ENCODE measurements at places on chromosomes 12 and 14.

GRCh38 chr12:59115995-59116394 lies 195.7 kb upstream of the LRIG3 start:
- DNase-seq: no peak

DNA sequence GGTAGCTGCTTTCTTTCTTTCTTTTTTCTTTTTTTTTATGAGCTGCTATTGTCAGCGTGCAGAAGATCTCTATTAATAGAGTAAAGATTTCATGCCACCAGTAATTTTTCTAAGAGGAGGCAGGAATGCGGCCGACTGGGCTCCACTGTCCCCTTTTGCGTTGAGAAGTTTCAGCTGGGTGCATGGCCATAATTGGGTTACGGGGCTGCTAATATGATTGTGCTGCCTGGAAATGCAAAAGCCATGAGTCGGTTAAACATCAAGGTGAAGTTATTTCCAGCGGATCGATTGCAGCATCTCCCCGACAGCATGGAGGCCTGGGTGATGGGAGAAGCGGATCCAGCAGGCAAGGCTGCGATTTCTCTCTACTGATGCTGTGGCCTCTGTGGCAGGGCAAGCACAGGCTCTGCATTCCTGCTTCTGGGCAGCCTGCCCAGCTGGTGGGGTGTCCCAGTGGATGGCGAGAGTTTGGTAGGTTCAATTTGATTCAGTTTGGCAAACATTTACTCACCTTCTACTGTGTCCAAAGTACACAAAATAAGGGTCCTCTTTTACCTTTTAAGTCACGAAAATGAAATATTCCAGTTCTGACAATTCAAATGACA lies 54.4 kb upstream of the PRMT8 start:
- DNase-seq: no peak

- DNase-seq: no peak
Observed at GRCh38 chr14:76653875-76654572, 107.2 kb upstream of the VASH1 start.

DNA sequence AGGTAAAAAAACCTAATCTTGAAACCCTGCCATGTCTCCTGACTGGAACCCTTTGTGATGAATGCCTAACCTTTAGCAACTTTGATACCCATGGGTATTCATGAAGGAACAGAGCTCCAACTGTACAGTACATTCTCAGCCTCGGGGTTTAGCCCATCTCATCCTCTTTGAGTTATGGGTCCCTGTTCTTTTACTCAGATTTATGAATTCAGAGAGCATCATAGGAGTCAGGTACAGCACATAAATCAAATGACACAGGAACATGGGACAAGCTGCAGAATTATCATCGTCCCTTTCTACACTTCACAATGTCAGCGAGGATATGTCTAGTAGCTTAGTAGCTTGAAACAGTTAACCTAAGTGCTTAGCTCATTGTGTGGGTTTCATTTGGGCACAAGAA lies 527.4 kb downstream of the NOVA1 start:
- DNase-seq: no peak

DNA sequence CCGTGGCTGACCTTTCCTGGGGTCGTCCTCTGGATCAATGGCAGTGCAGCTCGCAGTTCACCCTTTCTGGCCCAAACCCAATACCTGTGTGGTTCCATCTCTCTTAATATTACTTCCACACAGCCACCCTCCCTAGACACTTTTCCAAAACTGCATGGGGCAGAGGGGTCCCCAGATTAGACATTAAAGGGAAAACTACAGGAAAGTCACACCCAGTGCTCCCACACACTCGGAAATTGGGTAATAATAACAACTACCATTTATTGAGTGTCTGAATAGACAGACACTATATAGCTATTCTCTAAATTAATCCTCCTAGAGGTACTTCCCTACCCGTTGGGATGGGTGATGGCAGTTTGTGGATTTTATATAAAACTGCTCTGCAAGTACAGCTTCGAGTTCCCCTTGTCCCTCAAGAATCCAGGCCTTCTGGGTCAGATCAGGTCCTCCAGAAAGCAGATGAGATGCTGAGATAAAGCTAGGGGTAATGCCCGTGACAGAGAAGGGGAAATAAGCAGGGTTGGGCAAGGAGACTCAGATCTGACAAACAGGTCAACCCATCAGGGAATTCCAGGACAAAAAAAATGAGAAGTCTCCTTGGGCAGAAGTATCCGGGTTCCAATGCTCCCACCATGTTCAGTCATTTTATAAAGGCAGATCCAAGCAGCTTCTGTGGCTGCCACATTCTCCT lies 795 bp upstream of the PXN start:
- DNase-seq: no peak

DNA sequence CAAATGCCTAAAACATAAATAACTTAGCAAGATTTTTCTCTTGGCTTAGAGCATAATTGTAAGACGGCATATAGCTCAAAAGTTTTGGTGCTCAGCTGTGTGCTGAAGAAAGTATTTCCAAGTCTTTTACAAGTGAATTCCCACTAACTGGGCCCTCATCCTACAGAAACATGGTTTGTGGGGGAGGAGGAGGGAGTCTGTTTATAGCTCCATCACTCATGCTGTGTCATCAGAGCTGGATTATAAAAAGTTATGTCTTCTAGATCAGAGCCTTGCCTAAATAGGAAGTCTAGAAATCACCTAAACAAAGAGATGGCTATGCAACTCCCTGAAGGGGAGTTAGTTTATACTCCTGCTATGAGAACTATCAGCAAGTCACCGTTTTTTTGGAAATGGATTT lies 65.9 kb upstream of the OTOGL start:
- peak; percentile 86 for DNase-seq

GRCh38 chr12:111636209-111636945 lies 37.3 kb upstream of the ATXN2 start:
- peak; percentile 97 for DNase-seq

DNA sequence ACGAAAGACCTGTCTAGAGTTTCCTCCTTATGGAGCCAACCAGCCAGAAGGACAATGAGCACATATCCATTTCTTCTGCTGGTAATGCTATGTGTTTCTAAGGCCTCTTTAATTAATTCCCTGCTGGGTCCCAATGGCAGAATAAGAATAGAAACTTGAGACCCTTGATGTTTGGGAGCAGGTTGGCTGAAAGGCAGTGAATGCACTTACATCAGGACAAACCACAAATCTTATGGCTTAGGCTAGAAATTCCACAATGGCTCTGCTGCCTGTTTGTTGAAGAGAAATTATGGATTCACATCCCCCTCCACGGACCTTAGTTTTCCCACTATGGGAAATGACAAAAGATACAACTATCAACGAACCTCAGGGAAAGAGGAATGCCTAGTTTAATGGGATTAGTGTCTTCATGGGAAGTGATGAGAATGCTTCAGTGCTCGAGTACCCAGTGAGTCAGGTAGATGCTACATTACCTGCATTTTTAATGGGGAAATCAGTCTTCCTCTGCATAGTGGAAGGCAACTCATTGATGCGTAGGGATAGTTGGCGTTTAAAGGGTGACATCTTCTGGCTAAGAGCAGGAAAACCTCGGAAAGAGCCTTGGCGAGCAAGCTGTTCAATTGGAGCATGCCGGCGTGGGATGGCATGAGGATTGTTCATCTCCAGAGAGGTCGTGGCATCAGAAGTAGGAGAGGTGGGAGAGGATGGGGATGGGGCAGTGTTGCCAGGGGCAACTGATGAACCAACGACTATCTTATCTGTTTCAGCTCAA lies 46.5 kb downstream of the PAPLN start:
- peak; percentile 30 for DNase-seq

GRCh38 chr12:52704464-52704863 lies 1.1 kb upstream of the KRT77 start:
- peak; percentile 66 for DNase-seq

- no peak for DNase-seq
Observed at GRCh38 chr12:103415681-103416080, 80.1 kb downstream of the C12orf42 start.

- DNase-seq: no peak
Observed at GRCh38 chr14:105055334-105055733, 9.9 kb downstream of the GPR132 start.

GRCh38 chr14:31582836-31583452 lies 21.7 kb downstream of the NUBPL start:
- DNase-seq: peak; percentile 67

GRCh38 chr12:77097846-77098245 lies 32.5 kb upstream of the E2F7 start:
- DNase-seq: no peak

GRCh38 chr12:72828662-72829324 lies 556.6 kb downstream of the TRHDE start:
- no peak for DNase-seq
